ENCODE measurements at places on chromosomes 5 and 9.

- no peak for DNase-seq
Measured at GRCh38 chr5:148090773-148091250, 27.0 kb downstream of the SPINK5 start.

GRCh38 chr5:34656700-34657273 lies 659 bp downstream of the RAI14 start:
- no peak for DNase-seq

DNA sequence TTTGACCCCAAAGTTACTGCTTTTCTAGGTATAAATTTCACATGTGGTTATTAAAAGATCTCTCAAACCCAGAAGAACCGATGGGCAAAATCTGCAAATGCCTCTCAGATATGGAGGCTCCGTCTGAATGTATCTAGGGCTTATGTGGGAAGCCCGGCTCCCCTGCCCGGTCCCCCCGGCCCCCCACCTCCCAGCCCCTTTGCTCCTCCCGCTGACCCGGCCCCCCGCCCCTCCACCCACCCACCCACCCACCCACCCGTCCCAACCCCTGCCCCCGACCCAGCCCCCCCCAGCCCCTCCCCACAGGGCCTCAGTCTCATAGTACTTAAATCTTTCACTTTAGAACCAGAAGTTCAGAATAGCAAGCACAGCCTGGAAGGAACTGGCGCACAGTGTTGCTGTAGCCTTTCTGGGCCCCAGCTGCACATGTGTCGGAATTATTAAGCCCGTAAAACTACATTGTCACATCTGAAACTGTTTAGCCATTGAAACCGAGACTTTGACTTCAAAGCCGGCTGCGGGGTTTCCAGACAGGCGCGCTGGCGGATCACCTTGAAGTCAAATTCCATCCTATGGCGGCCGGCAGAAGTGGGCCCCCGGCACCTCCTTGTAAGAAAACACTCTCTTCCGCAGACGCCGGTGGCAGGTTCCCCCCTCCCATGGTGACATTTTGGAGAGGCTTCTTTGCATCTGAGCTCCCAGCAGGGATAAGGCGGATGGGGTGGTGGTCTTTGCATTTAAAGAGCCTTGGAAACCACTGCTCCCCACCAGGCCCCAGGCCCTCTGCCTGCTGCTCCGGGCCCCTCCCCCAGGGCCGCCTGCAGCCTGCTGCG lies 12.8 kb downstream of the NKD2 start:
- DNase-seq: no peak

DNA sequence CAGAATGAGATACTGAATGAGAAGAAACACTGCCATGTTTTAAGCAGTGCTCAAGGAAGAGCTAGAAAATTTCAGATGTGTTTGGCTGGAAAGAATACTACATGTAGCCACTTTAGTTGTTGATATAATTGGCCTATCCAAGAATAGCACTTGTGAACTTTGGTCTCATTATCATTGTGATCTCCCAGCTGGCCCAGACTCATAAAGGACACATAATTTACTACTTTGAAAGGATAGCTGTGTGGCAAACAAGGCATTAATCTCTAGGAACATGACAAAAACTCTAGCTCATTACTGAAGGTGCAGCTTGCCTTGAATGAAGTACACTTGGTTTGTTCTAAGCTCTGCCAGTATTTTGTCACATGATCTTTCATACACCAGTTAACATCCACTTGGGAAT lies 356.3 kb downstream of the CSNK1G3 start:
- no peak for DNase-seq

DNA sequence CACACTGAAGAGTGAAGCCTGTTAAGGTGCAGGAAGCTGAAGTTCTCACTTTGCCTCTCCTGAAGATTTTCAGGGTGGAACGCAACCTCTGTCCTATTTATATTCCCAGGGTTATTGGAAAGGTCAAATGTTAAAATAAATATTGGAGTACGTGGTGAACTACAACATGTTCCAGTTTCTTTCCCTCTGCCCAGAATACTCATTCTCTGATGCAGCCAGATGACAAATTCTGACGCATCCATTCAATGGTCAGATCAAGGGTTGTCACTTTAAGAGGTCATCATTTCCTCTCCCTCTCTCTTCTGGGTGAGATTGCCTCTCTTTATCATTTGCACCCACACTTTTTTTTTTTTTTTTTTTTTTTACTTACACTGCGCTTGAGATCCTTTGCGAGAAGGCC lies 277.1 kb downstream of the BRINP1 start:
- no peak for DNase-seq

DNA sequence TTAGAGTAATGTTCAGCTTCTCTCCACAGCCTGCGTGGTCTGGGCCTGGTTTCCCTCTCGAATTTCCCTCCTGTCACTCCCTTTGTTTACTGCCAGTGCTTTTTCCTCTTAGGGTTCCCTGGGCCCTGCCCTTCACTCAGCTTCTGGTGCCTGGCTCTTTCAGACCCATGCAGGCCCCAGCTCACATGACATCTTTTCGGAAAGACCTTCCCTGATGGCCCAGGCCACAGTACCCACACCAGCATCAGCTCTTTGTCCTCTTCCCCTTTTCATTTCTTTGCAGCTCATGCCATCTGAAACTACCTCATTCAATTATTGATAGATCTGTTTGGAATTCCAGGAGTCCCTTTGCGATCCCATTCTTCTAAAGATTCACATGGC lies 68.1 kb upstream of the ABL1 start:
- no peak for DNase-seq

DNA sequence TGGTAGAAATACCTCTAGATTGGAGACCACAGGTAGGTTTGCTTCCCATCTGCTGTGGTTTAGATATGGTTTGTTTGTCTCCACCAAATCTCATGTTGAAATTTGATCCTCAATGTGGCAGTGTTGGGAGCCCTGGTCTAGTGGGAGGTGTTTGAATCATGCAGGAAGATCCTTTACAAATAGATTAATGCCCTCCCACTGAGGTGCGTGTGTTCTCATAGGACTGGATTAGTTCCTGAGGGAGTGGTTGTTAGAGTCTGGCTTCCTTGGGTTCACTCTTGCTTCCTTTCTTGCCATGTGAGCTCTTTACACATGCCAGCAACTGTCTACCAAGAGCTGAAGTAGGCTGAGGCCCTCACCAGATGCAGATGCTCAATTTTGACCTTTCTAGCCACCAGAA lies 391.1 kb upstream of the GRIA1 start:
- no peak for DNase-seq

GRCh38 chr5:151239237-151239861 lies 13.6 kb upstream of the GM2A start:
- DNase-seq: no peak

- DNase-seq: peak; percentile 0
Measured at GRCh38 chr5:58459146-58460001, 512 bp downstream of the PLK2 start.

- no peak for DNase-seq
Measured at GRCh38 chr9:91086657-91087461, 274.9 kb downstream of the AUH start.

GRCh38 chr9:127225801-127226625 lies 38.6 kb upstream of the GARNL3 start:
- DNase-seq: no peak

GRCh38 chr5:139374909-139375308 lies 8.2 kb downstream of the SLC23A1 start:
- no peak for DNase-seq

GRCh38 chr5:107766439-107766838 lies 95.7 kb upstream of the EFNA5 start:
- DNase-seq: no peak

GRCh38 chr5:55636683-55637082 lies 75.4 kb downstream of the SLC38A9 start:
- no peak for DNase-seq

DNA sequence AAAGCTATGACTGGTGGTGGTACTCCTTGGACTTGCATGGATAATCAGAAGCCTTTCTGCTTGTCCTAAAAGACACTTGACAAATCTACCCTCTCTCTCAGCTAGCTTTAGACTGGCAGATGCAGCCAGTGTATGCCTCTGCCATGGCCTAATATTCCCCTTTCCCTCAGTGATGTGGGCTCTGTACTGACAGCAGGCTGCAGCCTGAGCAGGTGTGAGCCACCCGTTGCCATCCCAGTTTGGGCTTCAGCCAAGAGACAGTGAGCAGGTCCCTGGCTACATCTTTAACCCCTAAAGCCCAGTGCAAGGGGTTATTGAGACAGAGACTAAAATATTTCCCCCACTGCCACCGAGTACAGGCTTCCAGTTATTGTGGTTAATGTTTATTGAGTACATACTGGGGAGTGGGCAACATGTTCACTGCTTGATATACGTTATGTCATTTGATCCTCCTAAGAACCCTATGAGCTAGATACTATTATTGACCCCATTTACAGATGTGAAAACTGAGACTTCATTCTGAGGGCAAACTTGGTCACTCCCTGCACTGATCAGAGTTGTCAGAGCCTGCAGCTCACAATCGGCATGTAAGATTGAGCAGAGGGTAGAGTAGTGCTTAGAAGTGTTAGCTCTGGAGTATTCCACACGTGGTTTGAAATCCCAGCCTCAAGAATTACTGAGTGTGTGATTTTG lies 254.2 kb downstream of the ARHGAP26 start:
- no peak for DNase-seq

DNA sequence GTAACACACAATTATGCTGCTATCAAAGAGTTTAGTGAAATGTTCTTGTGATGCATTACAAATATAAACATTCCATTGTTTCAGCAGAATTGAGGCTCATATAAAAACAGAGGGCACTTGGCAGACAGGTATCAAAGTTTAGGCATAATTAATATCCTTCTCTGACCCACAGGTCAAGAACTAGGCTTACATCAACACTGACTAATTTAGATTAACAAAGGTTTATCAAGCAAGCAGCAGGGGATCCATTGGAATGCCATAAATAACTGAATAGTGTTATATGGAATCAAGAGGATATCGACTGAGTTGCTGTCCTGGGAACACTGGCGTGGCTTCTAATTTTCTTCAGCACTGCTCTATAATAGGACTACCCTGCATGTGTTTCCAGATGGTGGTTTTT lies 414.5 kb upstream of the ARRDC3 start:
- DNase-seq: no peak

DNA sequence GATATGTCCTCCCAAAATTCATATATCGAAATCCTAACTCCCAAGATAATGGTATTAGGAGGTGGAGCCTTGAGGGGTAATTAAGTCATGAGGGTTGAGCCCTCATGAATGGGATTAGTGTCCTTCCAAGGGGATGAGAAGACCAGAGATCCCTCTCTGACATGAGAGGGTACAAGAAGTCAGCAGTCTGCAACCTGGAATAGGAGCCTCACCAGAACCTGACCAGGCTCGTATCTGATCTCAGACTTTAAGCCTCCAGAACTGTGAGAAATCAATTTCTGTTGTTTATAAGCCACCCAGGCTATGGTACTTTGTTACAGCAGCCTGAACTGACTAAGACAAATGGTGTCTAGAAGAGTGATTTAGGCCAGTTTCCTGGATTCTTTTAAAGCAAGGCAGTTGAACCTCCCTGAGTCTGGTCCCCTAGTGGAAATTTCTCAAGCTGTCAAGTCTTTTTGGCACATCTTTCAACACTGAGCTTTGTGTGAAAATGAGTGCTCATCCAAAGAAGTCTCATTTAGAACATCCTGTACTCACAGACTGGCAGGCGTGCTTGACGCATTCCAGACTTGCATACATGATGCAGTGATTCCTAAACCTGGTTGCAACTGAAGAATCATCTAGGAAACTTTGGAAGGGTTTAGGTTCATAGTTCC lies 254.8 kb upstream of the PPP1R2B start:
- no peak for DNase-seq

GRCh38 chr9:14500705-14501104 lies 186.8 kb upstream of the NFIB start:
- no peak for DNase-seq

GRCh38 chr5:6733411-6734242 lies 20.4 kb downstream of the TENT4A start:
- no peak for DNase-seq

- no peak for DNase-seq
Measured at GRCh38 chr5:17663182-17663581, 28.9 kb downstream of the TAF11L14 start.

DNA sequence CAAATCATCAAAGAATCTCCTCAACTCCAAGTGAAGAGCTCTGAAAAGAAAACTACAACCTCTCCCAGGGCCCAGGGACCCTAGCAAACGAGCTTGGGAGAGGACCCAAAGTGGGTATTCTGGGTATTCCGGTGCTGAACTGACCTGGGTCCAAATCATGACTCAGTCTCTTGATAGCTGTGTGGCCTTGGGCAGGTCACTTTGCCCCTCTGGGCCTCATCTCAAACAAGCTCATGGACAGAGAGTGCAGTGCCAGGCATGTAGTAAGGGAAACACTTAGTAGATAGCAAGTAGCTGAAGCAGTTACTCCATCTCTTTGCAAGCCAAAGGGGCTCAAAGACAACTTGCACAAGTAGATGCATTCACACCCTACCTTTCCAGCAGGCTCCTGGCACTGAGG lies 12.4 kb downstream of the ACSL6 start:
- DNase-seq: no peak

GRCh38 chr9:5895782-5896181 lies 5.1 kb downstream of the MLANA start:
- no peak for DNase-seq

- no peak for DNase-seq
Measured at GRCh38 chr5:170761048-170761707, 22.3 kb upstream of the GABRP start.

GRCh38 chr9:74334271-74334670 lies 162.9 kb upstream of the RORB start:
- no peak for DNase-seq

- no peak for DNase-seq
Measured at GRCh38 chr9:131690941-131691573, 48.8 kb downstream of the RAPGEF1 start.

- no peak for DNase-seq
Measured at GRCh38 chr9:24765025-24765756, 219.5 kb upstream of the IZUMO3 start.

GRCh38 chr9:79524266-79524665 lies 47.5 kb upstream of the TLE4 start:
- DNase-seq: no peak

DNA sequence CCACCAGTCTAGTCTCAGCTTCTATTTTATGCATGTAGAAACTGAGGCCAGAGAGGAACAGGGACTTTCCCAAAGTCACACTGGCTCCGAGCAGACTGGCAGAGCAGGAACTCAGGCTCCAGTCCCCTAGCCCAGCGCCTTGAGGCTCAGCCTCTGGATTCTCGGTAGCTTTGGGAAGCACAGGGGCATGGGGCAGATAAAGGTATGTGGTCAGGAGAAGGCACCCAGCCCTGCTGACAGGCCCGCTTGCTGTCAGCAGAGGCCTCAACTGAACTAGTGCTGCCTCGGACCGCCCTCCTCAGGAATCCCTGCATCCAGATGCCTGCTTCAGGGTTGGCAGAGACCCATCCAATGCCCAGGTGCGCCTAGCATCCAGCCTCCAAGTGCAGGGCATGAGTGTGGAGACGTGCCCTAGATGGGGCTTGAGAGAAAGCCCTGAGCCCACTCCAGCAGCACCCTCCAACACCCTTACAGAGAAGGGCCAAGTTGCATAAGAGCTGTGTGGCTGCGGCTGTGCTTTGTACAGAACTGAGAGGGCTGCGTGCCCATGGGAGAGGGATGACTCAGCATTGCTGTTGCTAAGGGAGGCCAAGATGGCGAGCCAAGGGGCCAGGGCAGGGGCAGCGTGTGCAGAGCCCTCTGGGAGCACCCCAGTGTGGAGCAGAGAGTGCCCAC lies 168.6 kb downstream of the MACROH2A1 start:
- no peak for DNase-seq

GRCh38 chr5:90747175-90747574 lies 188.6 kb downstream of the ADGRV1 start:
- no peak for DNase-seq

Measured in activated T-helper 1 cell treated with Interleukin-2 at 50 U/mL for 16 hours (primary cell).